Gastrocnemius medialis (tissue), 4 donors: ENCODE measurements at places on chromosomes 11 and 22.

GRCh38 chr11:122727101-122727929, 71.8 kb downstream of the UBASH3B start:
- no peaks in the 10 kb centered on the region for H3K27me3 ChIP-seq
- no peak for DNase-seq
- no peaks in the 10 kb centered on the region for H3K4me1 ChIP-seq
- no peak overlapping the region for H3K4me3 ChIP-seq
- H3K36me3 ChIP-seq, result no peaks in the 10 kb centered on the region
- H3K27ac ChIP-seq, result no peak overlapping the region

GRCh38 chr11:34176751-34177209, 71.4 kb downstream of the NAT10 start:
- DNase-seq, result no peak
- no peaks in the 10 kb centered on the region for H3K36me3 ChIP-seq
- no peak overlapping the region for H3K27ac ChIP-seq
- H3K27me3 ChIP-seq, result no peaks in the 10 kb centered on the region
- peaks cover 6% of the 10 kb centered on the region for H3K4me1 ChIP-seq
- H3K4me3 ChIP-seq, result no peak overlapping the region

GRCh38 chr11:123507043-123507442, 77.0 kb downstream of the GRAMD1B start:
- DNase-seq, result no peak
- no peak overlapping the region for H3K27ac ChIP-seq
- H3K27me3 ChIP-seq, result no peaks in the 10 kb centered on the region
- no peaks in the 10 kb centered on the region for H3K36me3 ChIP-seq
- H3K4me3 ChIP-seq, result no peak overlapping the region

DNA sequence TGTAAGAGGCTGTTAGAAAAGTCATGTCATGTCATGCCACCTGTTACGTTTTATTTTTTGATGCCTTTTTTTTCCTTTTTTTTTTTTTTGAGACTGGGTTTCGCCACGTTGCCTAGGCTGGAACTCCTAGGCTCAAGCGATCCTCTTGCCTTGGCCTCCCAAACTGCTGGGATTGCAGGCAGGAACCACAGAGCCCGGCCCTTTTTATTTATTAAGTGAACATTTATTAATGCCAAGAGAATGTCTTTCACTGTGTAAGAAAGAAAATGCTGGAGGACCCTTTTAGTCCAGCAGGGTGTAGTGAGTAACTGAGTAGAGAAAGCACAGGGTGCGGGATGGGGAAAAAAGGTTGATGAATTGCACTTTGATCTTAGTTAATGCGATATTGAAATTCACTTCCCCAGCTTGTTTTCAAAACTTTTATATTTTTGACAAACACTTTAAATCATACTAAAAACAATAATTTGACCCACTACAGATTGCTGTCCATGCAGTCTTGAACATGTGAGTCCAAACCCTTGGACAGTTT, 2.3 kb upstream of the XBP1 start:
- peak overlapping the region; percentile 10 for H3K27ac ChIP-seq
- H3K4me1 ChIP-seq, result peaks cover 27% of the 10 kb centered on the region
- no peak for DNase-seq
- H3K27me3 ChIP-seq, result no peaks in the 10 kb centered on the region
- H3K36me3 ChIP-seq, result no peaks in the 10 kb centered on the region

- DNase-seq, result no peak
- H3K4me3 ChIP-seq, result no peak overlapping the region
- no peak overlapping the region for H3K27ac ChIP-seq
- no peaks in the 10 kb centered on the region for H3K27me3 ChIP-seq
- no peaks in the 10 kb centered on the region for H3K4me1 ChIP-seq
- no peaks in the 10 kb centered on the region for H3K36me3 ChIP-seq
Observed at GRCh38 chr11:132576706-132577105, 955.6 kb downstream of the OPCML start.

DNA sequence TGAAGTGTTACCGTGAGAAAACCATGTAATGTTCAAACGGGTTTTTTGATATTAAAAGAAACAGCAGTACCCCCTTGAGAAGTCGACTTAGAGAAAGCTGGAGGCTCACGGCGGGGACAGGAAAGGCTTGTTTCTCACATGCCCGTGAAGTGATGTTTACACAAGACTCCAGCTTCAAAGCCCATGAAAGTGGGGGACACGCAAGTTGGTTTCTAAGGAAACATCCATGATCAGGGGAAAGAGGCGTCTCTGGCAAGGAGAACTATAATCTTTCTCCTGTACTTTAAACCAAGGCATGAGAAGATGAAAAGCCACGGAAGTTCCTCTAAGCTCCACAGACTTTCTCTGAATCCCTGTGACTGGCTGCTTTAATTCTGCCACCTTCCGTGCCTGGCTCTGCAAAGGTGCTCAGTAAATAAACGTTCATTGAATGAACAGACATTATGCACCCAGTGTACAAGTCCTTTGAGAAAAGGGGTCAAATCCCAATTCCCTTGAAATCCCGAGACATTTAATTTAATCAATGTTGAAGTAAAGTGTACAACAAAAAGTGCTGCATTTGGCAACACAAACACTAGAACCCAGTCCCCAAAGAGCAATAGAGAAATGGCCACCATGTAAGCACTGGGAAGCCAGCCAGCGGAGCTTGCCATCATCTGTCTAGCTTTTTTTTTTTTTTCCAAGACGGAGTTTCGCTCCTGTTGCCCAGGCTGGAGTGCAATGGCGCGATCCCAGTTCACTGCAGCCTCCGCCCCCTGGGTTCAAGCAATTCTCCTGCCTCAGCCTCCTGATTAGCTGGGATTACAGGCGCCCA, 58.7 kb downstream of the AHNAK start:
- no peak overlapping the region for H3K4me3 ChIP-seq
- H3K4me1 ChIP-seq, result no peaks in the 10 kb centered on the region
- no peaks in the 10 kb centered on the region for H3K36me3 ChIP-seq
- H3K27me3 ChIP-seq, result no peaks in the 10 kb centered on the region

GRCh38 chr11:76701294-76702040, 30.9 kb upstream of the LRRC32 start:
- no peaks in the 10 kb centered on the region for H3K36me3 ChIP-seq
- H3K4me1 ChIP-seq, result no peaks in the 10 kb centered on the region
- DNase-seq, result no peak

- DNase-seq, result no peak
- H3K36me3 ChIP-seq, result no peaks in the 10 kb centered on the region
- no peak overlapping the region for H3K27ac ChIP-seq
Observed at GRCh38 chr11:26268980-26269660, 62.8 kb upstream of the ANO3 start.

GRCh38 chr11:107665018-107665417, 46.8 kb downstream of the SLN start:
- H3K27ac ChIP-seq, result no peak overlapping the region
- H3K27me3 ChIP-seq, result no peaks in the 10 kb centered on the region
- H3K4me3 ChIP-seq, result no peak overlapping the region
- H3K4me1 ChIP-seq, result no peaks in the 10 kb centered on the region
- no peaks in the 10 kb centered on the region for H3K36me3 ChIP-seq

- no peaks in the 10 kb centered on the region for H3K36me3 ChIP-seq
- no peak overlapping the region for H3K27ac ChIP-seq
- no peaks in the 10 kb centered on the region for H3K4me1 ChIP-seq
- H3K27me3 ChIP-seq, result no peaks in the 10 kb centered on the region
- H3K4me3 ChIP-seq, result no peak overlapping the region
- no peak for DNase-seq
Observed at GRCh38 chr11:78219493-78220217, 30.9 kb downstream of the USP35 start.

- H3K27ac ChIP-seq, result no peak overlapping the region
- H3K4me1 ChIP-seq, result no peaks in the 10 kb centered on the region
- no peak for DNase-seq
- H3K27me3 ChIP-seq, result no peaks in the 10 kb centered on the region
Observed at GRCh38 chr11:7348432-7349304, 97.0 kb downstream of the SYT9 start.

DNA sequence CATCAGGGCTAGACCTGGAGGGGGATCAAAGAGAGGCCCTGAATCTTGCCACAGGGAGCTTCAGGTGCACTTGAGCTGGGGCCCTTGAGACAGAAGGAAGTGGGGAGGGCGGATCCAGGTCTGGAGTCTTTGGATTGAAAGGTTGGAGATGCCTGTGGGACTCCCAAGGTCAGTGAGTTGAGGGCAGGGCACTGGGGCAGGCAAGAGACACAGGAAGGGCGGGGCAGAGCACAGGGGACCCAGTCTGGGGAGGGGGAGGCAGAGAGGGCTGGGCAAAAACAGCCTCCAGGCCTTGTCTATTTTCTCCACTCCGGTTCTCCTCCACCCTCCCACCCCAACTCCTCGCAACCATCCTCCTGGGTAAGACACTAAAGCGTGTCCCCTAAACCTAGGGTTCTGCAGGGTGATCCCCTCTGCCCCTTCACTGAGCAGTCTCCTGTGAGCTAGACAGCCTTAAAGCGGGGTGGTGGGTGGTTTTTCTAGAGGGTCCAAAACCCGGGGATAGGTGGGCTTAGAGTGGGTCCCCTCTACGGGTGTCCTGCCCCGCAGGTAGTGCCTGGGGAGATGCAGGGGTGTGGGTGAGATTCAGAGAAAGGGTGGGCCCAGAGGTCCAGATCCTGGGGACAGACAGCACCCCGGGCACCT, 38.6 kb upstream of the CELSR1 start:
- peak overlapping the region; percentile 55 for H3K27ac ChIP-seq
- H3K36me3 ChIP-seq, result no peaks in the 10 kb centered on the region
- DNase-seq, result peak; percentile 9
- H3K27me3 ChIP-seq, result no peaks in the 10 kb centered on the region

DNA sequence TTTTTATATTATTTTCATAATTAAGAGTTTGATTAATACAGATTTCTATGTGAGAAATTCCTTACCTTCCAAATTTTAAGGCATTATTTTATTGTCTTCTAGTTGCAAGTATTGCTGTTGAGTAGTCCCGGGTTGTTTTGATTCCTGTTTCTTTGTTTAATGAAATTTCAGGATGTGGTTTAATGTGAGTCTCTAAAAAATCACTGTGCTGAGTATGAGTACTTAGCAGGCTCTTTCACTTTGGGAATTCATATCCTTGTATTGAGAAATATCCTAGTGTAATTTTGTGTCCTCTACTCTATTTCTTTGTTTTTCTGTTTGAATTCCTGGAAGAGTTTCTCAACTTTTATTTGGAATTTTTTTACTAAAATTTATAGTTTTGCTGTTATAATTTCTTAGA, 113.2 kb downstream of the TMEM135 start:
- DNase-seq, result no peak
- H3K36me3 ChIP-seq, result no peaks in the 10 kb centered on the region

- H3K4me1 ChIP-seq, result no peaks in the 10 kb centered on the region
- H3K4me3 ChIP-seq, result no peak within 1 kb of the TSS
- H3K27me3 ChIP-seq, result no peaks in the 10 kb centered on the region
- H3K27ac ChIP-seq, result no peak within 1 kb of the TSS
- DNase-seq, result no peak
- H3K36me3 ChIP-seq, result no peaks in the 10 kb centered on the region
Observed at GRCh38 chr11:5200582-5200981, at the start of gene OR51V1. OR51V1 (minus strand) TSS chr11:5200682; CDS start chr11:5200682, 0 bp downstream.

DNA sequence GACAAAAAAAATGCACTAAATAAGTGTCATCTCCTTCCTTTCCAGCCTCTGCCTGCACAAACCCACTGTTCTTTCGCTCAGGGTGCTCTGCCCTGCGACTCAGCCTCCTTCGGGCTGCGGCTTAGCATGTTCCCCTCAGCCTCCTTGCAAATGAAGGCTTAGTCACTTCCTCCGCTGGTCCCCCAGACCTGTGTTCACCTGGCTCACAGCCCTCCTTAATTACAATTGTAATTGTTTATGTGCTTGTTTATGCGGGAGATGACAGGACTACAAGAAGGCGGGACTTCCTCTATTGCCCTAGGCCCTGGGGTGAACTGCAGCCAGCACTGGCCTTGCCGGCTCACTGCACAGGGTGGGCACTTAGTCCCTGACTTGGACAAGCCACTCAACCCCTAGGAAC, 303.6 kb downstream of the KIRREL3 start:
- H3K27me3 ChIP-seq, result no peaks in the 10 kb centered on the region
- no peaks in the 10 kb centered on the region for H3K4me1 ChIP-seq
- no peak for DNase-seq
- no peak overlapping the region for H3K27ac ChIP-seq
- H3K4me3 ChIP-seq, result no peak overlapping the region

DNA sequence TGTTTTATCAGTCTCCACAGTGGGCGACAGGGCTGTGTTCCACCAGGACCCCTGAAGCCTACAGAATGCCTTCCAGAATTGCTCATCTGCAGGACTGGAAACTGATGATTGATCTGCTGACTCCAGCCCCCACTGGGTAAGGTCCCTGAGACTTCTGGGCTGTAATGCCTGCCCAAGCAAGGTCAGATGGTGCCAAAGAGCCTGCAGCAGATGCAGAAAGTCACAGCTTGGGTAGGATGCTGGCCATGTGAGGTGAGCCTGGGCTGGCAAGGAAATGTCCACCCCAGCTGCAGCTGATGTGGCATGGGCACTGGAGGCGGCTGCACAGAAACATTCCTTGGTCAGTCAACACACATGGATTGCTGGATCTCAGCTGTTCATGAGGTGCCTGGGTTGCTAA, 30.9 kb downstream of the LRRC32 start:
- H3K4me1 ChIP-seq, result peaks cover 14% of the 10 kb centered on the region
- no peaks in the 10 kb centered on the region for H3K36me3 ChIP-seq
- DNase-seq, result no peak
- H3K27me3 ChIP-seq, result no peaks in the 10 kb centered on the region
- H3K27ac ChIP-seq, result no peak overlapping the region

DNA sequence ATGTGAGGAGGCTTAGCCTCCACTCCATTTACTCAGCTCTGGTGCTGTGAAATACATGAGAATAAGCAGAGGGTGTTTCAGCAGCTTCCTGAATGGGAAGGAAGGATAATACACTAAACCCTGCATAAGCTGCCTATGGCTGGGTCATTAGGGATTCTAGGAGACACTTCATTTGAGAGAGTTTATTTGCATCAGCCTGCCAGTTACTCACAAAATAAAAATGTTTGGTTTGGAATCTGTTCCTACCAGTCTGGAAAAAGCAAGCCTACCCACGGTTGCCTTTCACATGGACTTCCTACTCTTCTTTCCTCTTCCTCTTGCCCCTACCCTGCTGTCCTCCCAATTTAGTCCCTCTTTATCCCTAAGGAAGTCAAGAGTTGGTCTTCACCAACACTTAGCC, 20.5 kb downstream of the SLC1A2 start:
- no peaks in the 10 kb centered on the region for H3K27me3 ChIP-seq
- H3K4me3 ChIP-seq, result no peak overlapping the region
- no peaks in the 10 kb centered on the region for H3K4me1 ChIP-seq
- no peak overlapping the region for H3K27ac ChIP-seq
- no peaks in the 10 kb centered on the region for H3K36me3 ChIP-seq
- no peak for DNase-seq

- H3K4me1 ChIP-seq, result no peaks in the 10 kb centered on the region
- no peak overlapping the region for H3K4me3 ChIP-seq
- no peaks in the 10 kb centered on the region for H3K27me3 ChIP-seq
- no peak for DNase-seq
- H3K36me3 ChIP-seq, result no peaks in the 10 kb centered on the region
Observed at GRCh38 chr11:20729597-20730105, 60.3 kb downstream of the NELL1 start.

DNA sequence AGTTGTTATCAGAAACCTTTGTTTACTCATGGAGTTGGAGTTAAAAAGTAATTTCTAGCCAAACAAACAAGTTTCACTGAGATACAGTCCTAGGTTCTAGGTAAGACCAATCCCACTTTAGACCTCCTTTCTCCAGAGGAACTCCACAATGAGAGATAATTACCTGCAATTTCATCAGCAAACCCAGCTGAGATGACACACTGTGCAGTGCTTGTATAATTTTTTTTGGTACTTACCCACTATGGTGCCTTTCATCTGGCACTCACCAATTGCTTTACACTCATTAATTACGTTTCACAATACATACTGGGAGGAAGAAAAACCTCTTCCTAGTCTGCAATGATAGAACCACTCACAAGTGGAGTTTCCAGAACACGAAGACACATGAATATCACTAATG, 1.8 kb upstream of the MUC15 start:
- H3K4me1 ChIP-seq, result no peaks in the 10 kb centered on the region
- H3K36me3 ChIP-seq, result no peaks in the 10 kb centered on the region
- no peak overlapping the region for H3K4me3 ChIP-seq
- no peak for DNase-seq
